Activated CD4-positive, alpha-beta memory T cell treated with anti-CD3 and anti-CD28 coated beads for 36 hours (primary cell): ENCODE measurements at places on chromosomes 5 and 9.
A peak's percentile ranks its signal among the peaks of the same experiment; 100 is the strongest.

- DNase-seq: no peak
Measured at GRCh38 chr5:8299716-8300115, 430.8 kb downstream of the MTRR start.

DNA sequence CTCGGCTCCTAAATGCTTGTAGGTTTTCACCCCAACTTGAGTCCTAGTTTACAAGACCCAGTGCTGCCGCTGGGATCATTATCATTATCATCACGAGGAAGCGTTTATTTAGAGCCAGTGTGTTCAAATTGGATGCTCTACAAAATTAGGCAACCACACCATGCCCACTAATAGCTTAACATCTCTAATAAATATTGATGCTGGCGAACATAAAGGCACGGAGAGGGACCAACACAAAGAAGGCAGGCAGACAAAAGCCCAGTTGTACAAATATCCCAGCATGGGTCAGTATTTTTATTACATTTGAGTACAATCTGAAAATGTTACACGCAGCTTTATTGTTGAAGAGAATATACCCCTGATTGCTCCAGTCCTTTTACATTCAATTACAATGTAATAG lies 4.7 kb downstream of the CFAP77 start:
- no peak for DNase-seq

- no peak for DNase-seq
Measured at GRCh38 chr9:125878164-125878631, 131.0 kb downstream of the PBX3 start.

- no peak for DNase-seq
Measured at GRCh38 chr9:87461256-87461655, 36.4 kb upstream of the DAPK1 start.

DNA sequence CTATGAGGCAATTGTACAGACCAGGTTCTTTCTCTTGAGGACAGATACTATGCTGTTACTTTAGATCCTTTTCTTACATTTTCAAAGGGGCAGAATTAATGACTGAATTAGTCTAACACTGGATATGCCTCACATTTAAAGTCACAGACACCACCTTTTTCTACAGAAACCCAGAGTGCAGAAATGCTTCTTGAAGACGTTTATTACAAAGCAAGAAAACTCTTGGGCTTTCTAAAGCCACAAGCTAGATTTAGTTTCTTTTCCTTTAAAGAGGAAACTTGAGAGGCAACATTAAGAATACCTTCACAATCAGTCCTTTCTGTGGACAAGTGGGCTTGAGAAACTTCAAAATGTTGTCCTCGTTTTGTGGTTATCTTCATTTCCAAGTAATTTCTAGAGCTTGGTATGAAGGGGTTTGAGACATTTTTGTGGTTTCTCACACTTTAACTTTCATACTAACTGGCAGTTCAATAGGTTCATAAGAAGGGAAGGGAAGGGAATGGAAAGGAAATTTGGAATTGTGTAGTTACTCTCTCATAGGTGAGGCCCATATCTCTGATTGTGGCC lies 527.4 kb downstream of the RASEF start:
- no peak for DNase-seq

GRCh38 chr5:37774912-37775483 lies 64.8 kb downstream of the GDNF start:
- DNase-seq: peak; percentile 13

- DNase-seq: no peak
Measured at GRCh38 chr9:116791326-116791725, 104.2 kb downstream of the TRIM32 start.

GRCh38 chr9:102975251-102975650 lies 19.9 kb upstream of the CYLC2 start:
- no peak for DNase-seq

DNA sequence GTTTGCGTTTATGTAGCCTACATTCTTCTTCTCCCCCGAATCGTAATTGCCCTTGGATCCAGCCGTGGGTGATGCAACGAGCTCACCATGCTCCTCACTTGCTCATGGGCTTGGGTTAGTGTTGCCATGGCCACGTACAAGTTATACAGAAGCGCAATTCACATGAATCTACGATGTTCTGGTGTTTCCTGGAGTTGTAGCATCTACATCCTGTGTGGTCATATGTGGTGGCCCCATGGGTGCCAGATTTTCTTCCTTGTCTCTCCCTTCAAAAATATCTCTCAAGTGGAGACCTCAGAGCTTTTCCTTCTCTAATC lies 115.3 kb downstream of the TLE4 start:
- peak; percentile 55 for DNase-seq

- no peak for DNase-seq
Measured at GRCh38 chr5:133827830-133828229, 140.6 kb downstream of the C5orf15 start.

- DNase-seq: no peak
Measured at GRCh38 chr5:137478043-137478442, 21.1 kb downstream of the SPOCK1 start.

DNA sequence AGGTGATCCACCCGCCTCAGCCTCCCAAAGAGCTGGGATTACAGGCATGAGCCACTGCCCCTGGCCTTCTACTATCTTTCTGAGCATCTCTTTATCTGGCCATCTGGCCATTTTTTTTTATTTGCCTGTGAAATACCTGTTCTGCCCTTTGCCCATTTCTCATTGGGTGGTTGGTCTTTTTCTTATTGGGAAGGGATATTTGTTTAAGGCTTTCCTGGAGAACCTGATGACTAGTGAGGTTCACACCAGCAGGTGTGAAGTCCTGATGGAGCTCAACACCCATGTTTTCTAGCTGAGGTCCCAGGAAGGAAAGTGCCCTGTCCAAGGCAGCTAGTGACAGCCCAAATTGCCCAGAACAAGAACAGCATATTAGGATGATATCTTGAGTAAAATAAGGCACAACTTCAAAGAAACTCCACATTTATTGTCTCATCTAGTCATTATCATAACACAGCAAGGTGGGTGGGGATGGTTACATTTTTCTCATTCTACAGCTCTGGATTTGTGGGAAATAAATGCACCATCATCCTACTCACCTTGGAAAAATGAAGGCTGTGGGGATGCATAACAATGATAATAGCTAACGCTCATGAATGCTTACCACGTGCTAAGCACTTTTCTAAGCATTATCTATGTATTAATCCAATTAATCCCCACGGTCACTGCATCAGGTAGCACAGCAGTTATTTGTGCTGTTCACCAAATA lies 20.3 kb downstream of the SLC36A3 start:
- DNase-seq: no peak

- DNase-seq: no peak
Measured at GRCh38 chr5:66144834-66145390, 812 bp downstream of the SREK1 start.

DNA sequence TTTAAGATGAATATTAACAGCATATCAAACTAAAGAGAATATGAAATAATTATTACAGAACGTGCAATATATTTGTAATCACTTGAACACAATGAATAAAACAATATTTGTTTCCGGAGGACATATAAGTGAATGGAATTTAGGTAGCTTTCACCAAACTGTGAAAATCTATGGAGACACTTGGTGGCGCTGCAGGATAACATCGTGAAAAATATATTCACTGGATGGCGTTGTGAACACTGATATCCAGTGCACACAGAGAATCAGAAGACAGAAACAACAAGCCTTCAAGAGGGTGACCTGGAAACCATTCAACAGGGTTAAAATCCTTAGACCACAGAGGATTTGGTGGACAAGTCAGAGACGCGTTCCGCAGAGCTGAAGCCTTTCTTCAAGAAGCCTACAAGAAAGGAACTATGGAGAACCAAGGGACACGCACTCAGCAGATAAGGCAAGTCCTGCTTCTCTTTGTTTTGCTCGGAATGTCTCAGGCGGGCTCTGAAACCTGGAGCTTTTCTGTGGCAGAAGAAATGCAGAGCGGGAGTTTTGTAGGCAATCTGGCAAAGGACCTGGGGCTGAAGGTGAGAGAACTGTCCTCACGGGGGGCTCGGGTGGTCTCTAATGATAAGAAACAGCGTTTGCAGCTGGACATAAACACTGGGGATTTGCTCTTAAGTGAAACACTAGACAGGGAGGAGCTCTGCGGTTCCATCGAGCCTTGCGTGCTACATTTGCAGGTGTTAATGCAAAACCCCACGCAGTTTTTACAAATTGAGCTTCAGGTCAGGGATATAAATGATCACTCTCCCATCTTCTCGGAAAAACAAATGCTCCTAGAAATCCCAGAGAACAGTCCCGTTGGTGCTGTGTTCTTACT lies at the start of gene PCDHB11:
Gene PCDHB11 (plus strand): TSS at position 269 of the 877 bp plus-strand sequence. CDS start 148 bp downstream, at position 417.
- DNase-seq: no peak

DNA sequence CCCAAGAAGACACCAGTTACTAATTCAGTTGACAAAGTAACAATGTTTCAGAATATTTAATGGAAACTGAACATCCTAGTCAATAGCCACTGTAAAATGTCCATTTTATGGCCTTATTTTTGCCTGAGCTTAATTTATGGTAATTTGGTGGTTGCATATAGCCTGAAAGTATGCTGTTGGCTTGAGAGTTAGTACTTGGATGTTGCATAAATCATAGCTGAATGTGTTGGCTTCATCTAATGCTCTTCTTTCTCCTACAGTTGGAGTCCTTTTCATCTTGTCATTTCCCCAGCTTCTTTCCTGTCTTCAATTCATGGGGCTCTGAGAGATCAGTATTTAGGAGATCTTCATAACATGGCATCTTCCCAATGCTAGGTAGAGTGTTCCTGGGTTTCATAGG lies 164.6 kb downstream of the MAT2B start:
- no peak for DNase-seq

GRCh38 chr5:60196385-60197113 lies 303.0 kb upstream of the PDE4D start:
- no peak for DNase-seq

- no peak for DNase-seq
Measured at GRCh38 chr5:178671602-178672144, 44.8 kb upstream of the CLK4 start.

DNA sequence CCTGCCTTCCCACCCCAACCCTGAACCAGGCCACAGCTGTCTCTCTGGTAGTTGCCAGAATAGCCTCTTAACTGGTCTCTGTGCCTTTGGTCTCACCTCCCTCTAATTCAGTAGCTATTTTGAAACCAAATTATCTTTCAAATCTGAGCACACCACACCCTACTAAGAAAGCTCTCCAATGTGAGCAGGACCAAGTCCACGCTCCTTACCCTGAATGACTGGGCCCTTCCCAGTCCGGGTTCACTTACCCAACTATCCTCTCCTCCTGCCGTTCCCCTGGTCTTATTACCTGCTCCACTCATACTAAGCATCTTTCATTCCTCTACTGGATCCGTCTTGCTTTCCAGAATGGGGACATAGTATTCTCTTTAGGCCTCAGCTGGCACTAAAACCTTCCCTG lies 16.8 kb downstream of the ANKH start:
- DNase-seq: no peak

DNA sequence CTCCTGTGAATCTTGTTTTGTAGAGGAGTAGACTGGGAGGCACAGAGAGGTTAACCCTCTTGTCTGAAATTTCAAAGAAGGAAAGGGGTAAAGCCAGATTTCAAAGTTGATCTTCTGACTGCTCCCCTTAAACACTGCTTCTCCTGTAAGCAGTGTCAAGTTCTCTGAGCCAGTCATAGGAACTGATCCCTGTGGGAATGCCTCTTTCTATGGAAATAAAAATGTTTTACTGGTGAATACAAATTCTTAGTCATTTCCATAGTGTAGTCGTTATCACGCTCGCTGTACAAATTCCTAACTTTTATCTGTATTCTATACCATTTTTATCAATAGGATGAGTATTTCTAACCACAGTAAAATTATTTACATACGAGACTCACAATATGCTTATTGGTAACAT lies 66.3 kb upstream of the PRRC1 start:
- no peak for DNase-seq

GRCh38 chr5:77170196-77170890 lies 40.1 kb upstream of the PDE8B start:
- no peak for DNase-seq

- DNase-seq: peak; percentile 66
Measured at GRCh38 chr5:159915904-159916840, at the start of gene ADRA1B. Gene ADRA1B (plus strand): TSS chr5:159916482. CDS start chr5:159916906, 424 bp downstream.

- DNase-seq: no peak
Measured at GRCh38 chr5:165305596-165305995, 1800.2 kb downstream of the MAT2B start.

- DNase-seq: no peak
Measured at GRCh38 chr9:134937164-134937555, 19.4 kb upstream of the FCN1 start.

DNA sequence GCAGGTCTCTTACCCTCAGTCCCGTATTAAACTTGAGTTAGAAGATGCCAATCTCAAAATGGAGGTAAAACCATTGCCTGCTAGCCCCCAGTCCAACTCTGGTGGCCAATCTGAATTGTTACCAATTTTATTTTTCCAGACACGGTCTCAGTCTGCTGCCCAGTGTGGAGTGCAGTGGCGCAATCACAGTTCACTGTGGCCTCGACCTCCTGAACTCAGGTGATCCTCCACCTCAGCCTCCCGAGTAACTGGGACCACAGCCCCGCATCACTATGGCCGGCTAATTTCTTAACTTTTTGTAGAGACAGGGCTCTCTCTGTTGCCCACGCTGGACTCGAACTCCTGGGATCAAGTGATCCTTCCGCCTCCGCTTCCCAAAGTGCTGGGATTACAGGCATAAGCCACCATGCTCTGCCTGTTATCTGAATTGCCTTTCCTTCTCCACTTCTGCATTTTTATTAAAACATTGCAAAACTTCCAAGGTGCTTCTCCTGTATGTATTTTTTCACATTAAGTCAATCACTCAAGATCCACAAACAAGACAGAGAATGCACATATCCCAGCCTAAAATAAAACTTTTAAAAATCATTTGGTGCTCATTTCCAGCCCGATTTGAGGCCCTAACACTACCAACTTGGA lies 2.3 kb downstream of the FANCC start:
- no peak for DNase-seq

DNA sequence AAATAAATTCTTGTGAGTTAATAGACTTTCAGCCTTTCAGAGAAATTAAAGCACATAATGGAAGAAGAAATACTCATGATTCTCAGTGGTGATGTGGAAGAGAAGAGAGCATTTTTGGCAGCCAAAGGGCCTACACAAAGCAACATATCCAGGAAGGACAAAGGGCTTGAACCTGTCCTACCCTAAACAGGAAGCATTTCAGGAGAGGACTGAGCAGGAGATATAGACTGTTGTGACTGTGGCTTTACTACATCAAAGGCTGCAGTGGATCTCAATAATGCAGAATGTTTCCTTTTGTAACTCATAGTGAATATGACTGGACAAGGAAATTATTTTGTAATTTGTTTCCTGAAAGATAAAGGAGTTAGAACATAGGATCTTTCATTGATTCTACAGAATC lies 1.3 kb upstream of the PARP8 start:
- DNase-seq: no peak

GRCh38 chr5:36777105-36777757 lies 99.3 kb upstream of the NIPBL start:
- no peak for DNase-seq

GRCh38 chr5:83551821-83552220 lies 80.3 kb downstream of the VCAN start:
- DNase-seq: no peak

DNA sequence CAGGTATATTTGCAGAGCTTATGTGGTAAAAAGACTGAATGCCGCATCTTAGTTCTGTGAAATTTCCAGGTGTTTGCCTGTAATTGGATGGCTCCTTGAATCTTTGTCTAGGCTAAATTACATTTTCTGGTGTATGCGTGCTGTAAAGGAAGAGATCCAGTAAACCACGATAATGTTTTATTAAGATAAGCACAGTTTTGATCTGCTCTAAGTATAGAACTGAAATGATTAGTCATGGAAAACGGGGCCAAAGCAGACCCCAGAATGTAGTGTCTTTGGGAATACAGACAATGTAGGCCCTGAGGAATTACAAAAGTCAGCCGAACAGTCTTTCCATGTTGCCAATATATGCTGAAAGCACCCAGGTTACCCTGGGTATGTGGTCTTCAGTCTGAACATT lies 257.3 kb downstream of the FANCC start:
- DNase-seq: no peak
